ENCODE measurements at places on chromosomes 16 and 17.

DNA sequence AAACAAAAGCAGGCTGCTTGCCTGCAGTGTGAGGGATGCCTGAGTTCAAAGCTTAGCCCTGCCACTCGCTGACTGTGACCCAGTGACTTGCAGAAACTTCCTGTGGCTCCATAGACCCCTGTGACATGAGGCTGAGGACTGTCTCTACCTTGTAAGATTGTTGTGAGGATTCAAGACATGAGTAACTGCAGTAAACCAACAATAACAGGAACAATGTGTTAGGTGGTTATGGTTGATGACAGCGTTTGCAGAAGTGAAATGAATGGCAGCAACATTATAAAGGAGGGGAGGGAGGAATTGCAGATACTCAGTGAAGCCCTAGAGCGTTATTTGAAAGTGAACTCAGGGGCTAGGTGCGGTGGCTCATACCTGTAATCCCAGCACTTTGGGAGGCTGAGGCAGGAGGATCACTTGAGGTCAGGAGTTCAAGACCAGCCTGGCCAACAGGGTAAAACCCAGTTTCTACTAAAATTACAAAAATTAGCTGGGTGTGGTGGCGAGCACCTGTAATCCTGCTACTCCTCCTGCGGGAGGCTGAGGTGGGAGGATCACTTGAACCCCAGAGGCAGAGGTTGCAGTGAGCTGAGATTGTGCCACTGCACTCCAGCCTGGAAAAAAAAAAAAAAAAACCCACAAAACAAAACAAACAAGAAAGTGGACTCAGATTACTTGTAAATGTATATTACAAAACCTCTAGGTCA is 33.5 kb upstream of the EMP2 start:
- no peak for DNase-seq

- DNase-seq: no peak
Measured at GRCh38 chr16:491220-491919, 36.1 kb upstream of the CAPN15 start.

GRCh38 chr16:30092373-30093010 is 768 bp upstream of the TBX6 start:
- DNase-seq: peak; percentile 51

DNA sequence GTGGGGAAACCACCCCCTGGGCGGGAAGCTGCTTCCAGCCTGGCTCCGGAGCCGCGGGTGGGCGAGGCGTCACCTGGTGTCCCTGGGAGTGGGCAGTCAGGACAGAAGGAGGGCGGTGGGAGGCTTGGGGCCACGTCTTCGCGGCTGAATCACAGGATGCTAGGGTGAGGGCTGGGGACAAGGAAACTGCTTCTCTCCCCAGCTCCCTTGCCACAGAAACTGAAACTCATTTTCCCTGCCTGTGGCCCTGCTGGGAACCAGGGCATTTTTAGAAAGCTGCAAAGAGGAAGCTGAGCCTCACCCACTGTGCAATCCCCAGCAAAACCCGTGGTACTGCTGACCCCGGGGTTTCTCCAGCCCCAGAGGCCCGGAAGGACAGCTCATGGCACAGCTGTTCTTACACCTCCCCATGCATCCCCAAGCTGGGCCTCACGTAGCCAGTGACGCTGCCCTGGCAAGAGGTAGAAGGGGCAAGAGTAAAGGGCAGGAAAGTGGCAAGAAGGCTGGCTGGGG is 8.2 kb downstream of the RHBDF2 start:
- peak; percentile 32 for DNase-seq

- no peak for DNase-seq
Measured at GRCh38 chr17:63370696-63371095, 75.4 kb downstream of the CYB561 start.

GRCh38 chr16:16137110-16137509 is 86.2 kb downstream of the ABCC6 start:
- no peak for DNase-seq

- DNase-seq: no peak
Measured at GRCh38 chr17:12429116-12429515, 236.6 kb upstream of the MYOCD start.

DNA sequence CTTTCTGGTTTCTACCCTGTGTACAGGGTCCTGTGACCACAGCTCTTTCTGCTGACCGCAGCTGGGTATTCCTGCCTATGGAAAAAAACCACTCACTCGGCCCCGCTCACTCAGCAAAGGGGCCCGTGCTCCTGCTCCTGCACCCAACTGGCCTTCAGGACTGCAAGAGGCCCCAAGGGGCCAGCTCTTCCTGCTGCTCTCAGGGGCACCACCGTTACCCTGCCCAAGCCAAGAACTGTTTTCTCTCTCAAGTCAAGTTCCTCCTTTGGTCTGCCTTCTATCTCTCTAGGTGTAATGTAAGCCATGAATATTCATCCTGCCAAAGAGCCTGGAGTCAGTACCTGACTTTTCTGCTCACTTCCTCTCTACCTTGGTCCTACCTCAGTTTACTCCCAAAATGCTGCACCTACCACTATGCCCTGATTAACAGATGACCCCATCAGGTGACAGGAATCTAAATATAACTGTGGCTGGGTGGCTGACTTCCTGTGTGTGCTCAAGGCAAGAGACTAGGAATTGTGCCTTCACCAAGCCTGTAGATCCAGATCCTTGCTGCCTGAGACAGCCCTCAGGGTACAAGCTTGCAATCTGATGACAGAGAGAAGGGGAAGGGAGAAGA is 20.4 kb upstream of the SCIMP start:
- DNase-seq: no peak

DNA sequence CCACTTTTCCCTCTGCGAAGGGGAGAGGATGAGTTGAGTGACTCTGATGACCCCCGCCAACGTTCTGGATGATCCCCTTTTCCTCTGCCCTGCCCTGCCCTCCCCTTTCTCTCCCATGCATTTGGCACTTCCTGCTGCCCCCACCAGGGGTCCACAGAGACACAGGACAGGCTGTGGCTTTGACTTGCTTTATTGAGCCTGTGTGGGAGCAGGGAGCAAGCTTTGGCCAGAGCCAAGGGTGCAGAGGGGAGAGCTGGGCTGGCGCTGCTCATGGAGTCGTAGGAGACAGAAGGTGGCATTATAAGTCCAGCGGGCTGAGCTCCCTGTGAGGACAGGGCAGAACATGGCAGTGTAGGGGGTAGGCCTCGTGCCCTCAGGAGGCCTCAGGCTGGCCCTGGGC is 1.6 kb downstream of the PPY start:
- no peak for DNase-seq

GRCh38 chr17:43907998-43908721 is 824 bp upstream of the MPP2 start:
- peak; percentile 58 for DNase-seq

- no peak for DNase-seq
Measured at GRCh38 chr17:76560036-76560876, 20.4 kb downstream of the PRCD start.

GRCh38 chr17:21474815-21475214 is 98.7 kb downstream of the KCNJ12 start:
- DNase-seq: no peak

DNA sequence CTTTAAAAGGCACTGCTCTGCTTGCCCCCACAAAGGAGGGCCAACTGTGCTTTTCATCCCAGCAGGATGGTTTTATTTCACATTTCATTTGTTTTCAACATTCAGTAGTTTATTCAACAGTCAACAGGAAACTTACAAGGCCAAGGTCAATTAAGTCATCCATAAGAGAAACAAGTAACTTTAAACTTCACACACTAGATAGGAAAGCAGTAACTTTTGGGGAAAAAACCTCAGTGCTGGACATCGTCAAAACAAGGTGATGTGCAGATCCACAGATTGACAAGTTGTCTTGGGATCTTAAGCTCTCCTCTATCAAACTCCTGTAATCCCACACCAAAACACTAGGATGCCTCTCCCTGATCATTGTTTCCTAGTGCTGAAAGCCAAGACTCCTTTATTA is 18.5 kb downstream of the NFE2L1 start:
- DNase-seq: no peak

GRCh38 chr16:65202461-65202860 is 80.6 kb upstream of the CDH11 start:
- no peak for DNase-seq

- DNase-seq: no peak
Measured at GRCh38 chr17:14448818-14449217, 147.9 kb downstream of the HS3ST3B1 start.

DNA sequence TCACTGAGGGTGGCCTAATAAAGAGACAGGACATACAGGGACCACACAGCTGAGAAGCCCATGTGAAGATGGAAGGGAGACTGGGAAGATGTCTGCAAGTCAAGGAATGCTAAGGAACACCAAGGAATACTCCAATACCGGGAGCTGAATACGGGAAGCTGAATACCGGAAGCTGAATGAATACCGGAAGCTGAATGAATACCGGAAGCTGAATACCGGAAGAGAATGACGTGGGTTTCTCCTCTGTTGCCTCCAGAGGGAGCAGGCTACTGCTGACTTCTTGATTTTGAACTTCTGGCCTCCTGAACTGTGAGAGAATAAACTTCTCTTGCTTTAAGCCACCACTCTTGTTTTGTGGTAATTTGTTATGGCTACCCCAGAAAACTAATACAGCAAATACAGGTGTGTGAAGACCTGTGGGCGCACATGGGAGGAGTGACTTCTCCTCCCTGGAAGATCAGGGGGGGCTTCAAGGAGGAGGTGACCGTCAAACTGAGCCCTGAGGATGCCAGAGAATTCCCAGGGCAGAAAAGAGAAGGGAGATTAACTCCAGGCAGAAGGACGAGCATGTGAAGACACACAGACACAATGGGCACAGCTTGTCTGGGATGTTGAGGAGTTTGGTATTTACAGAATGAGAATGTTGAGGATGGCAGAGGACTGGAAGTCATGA is 259.9 kb downstream of the IRF8 start:
- DNase-seq: no peak

GRCh38 chr17:73126716-73127473 is 34.4 kb upstream of the SLC39A11 start:
- DNase-seq: no peak

GRCh38 chr17:76843703-76844484 is 24.3 kb upstream of the MGAT5B start:
- DNase-seq: no peak

GRCh38 chr16:67782567-67783352 is 23.6 kb downstream of the RANBP10 start:
- no peak for DNase-seq

- no peak for DNase-seq
Measured at GRCh38 chr17:9893411-9894012, 11.6 kb downstream of the RCVRN start.

GRCh38 chr17:60248618-60249289 is 99.0 kb downstream of the CA4 start:
- DNase-seq: no peak

All from CD4-positive, alpha-beta T cell treated with Interleukin-6 at 100 ng/mL for 8 hours (primary cell).